ENCODE measurements at places on chromosomes 16 and 17. TPM values are rescaled to one million over a fixed set of nuclear protein-coding genes. Genes with fewer than 3 reads are reported as not detected.
A peak's percentile ranks its signal among the peaks of the same experiment; 100 is the strongest.

GRCh38 chr16:87461466-87461991, 31.3 kb downstream of the ZCCHC14 start:
- H3K4me3 ChIP-seq: no peak overlapping the region
- DNase-seq: peak; percentile 98
- peak overlapping the region; percentile 90 for H3K27ac ChIP-seq
- no peaks in the 10 kb centered on the region for H3K27me3 ChIP-seq
- peaks cover 3% of the 10 kb centered on the region for H3K36me3 ChIP-seq

DNA sequence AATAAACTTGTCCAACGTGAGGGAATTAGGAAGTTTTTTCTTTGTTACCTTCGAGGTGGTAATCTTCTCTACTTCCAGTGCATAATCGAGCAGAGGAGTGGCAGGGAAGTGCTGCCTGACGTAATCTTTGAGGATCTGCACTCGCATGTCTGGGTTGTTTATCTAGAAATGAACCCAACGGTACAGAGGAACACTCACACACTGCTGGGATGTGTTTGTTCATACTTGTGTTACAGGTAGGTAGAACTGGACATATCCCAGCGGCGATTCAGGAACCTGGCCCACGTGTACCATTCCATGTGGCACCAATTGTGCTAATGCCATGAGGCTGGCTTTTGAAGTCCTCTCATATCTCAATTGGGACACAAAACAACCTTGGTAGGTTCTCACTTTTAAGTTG, 4.2 kb upstream of the KLHL11 start:
- no peak overlapping the region for H3K27ac ChIP-seq
- H3K4me1 ChIP-seq: peaks cover 6% of the 10 kb centered on the region
- no peak overlapping the region for H3K4me3 ChIP-seq
- no peaks in the 10 kb centered on the region for H3K27me3 ChIP-seq
- H3K36me3 ChIP-seq: peaks cover 27% of the 10 kb centered on the region

- H3K27me3 ChIP-seq: no peaks in the 10 kb centered on the region
- H3K4me1 ChIP-seq: no peaks in the 10 kb centered on the region
- H3K27ac ChIP-seq: no peak overlapping the region
These were observed 103.5 kb upstream of the ZNF750 start for GRCh38 chr17:82943339-82943738.

DNA sequence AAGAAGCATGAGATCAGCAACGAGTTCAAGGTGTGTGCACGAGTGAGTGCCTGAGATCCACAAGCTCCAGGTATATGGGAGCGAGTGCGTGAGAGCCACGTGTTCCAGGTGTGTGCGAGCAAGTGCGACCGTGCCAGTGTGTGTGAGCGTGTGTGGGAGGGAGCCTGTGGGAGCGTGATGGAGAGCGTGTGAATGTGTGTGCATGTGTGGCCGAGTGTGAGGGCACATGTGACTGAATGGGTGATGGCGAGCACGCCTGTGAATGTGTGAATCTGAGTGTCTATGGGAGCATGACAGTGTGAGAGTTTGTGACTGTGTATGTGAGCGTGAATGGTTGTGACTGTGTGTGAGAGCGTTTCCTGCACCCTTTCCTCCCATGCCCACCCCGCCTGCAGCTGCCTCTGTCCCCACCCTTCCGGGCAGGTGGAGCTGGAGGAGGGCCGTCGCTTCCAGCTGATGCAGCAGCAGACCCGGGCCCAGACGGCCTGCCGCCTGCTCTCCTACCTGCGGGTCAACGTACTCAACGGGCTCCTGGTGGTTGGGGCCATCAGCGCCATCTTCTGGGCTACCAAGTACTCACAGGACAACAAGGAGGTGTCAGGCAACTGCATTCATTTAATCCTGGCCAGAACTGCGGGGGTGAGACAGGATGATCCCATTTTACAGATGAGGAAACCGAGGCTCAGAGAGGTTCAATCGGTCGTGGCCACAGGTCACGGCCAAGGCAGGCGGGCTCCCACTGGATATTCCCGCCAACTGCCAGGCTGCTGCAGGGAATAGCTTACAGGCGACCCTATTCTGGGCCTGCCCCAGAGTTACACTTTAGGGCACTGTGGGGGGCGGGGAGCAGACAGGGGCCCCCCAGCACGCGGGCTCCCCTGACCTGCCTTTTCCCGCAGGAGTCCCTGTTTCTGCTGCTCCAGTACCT, 3.7 kb downstream of the TMC8 start:
- H3K4me3 ChIP-seq: no peak overlapping the region
- H3K4me1 ChIP-seq: peaks cover 17% of the 10 kb centered on the region
- no peaks in the 10 kb centered on the region for H3K36me3 ChIP-seq
- peak; percentile 74 for DNase-seq

Gene ZNF385C
- total RNA-seq: 1.3 TPM

Gene MT1E
- 679 TPM for total RNA-seq
